ENCODE measurements at places on chromosomes 12 and 14.

- DNase-seq = peak; percentile 63
These were observed 618 bp downstream of the SEC23A start for GRCh38 chr14:39102265-39102968.

DNA sequence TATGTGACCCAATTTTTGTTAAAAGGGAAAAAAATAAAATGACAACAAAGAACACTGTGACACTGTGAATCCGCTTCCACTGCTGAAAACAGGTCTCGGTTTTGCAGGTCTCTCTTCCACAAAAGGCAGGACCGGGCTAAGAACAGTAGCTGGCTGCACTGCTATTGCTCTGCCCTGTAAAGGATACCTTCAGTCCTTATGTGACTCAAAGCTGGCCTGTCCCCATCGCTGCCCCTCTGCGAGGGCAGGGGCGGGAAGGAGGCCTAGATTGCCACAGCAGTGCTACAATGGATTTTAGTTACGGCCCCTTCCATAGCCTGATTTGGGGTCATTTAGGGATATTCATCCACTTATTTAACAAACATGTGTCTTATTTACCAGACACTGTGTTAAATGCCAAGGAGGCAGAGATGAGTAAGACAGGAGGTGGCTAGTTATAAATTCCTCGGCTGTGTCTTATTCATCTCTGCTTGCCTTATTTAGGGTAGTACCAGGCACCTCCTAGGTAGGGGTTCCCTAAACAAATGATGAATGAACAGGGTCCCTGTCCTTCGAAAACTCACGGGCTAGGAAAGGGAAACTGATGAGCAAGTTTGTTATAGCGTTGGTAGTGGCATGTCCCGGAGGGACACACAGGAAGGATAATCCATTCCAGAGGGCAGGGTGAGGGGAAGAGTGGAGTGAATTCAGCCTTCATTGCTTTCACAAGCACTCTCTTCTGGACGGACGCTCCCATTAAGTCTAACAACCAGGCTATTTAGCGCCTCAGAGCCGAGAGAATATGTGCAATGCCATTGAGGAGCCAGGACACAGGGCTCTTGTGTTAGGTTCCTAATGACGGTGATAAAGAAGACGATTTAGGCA is 73.3 kb downstream of the EID3 start:
- no peak for DNase-seq

GRCh38 chr14:23929822-23930294 is 23.7 kb upstream of the DHRS4 start:
- peak; percentile 64 for DNase-seq

DNA sequence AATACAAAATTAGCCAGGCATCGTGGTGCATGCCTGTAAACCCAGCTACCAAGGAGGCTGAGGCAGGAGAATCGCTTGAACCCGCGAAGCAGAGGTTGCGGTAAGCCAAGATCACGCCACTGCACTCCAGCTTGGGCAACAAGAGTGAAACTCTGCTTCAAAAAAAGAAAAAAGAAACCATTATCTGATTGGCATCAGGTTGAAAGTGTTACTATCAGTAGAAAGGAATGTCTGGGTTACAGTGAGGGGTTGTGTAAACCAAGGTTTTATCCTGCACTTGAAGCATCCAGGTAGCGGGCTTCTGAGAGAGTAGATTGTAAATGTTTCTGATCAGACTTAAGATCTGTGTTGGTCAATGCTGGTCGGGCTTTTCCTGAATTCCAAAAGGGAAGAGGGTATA is 14.1 kb upstream of the OXA1L start:
- DNase-seq = no peak

DNA sequence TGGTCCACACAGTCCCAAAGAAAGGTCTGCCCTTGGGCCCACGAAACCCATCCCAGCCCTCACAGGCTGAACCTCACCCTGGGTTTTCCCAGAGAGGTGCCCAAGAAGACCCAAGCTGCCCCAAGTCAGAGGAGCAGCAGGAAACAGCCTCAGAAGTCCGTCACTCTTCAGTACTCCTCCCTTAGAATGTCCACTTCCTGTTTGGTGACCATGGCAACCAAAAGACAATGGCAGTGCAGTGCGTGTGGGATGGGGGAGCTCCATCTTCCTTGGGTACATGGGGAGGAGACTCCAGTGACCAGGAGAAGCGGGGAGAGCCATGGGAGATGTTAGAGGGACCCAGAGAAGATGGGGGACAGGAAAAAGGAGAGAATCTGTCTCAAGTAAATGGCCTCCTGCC is 11.3 kb downstream of the SELPLG start:
- no peak for DNase-seq

GRCh38 chr12:34403706-34404376 is 381.5 kb downstream of the ALG10 start:
- no peak for DNase-seq

DNA sequence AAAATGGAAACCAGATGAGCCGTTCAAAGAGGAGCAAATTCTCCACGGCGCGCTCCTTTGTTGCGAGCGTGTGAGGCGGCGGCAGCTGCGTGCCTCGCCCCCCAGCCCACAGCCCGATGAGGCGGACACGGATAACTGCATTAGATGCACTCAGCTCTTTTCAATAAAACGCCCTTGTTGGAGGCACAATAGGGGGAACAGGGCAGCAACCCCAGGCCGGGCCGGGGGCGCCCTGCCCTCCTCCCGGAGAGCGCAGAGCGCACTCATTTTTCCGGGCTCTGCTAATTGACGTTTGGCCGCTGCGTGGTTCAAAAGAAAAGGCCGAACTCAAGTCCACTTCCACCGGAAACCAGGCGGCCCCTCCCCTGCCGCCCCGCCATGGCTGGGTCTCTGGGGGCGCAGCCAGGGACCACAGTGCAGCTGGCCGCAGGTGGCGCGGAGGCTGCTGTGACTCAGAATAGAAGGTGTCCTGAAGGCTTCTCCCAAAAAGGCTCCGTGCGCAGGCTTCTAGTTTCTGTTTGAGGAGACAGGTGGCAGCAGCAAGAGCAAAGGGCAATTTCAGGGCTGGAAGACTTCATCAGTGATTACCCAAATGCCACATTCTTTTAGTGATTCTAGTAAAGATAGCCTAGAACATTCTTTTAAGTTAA is 29.0 kb upstream of the SMOC1 start:
- DNase-seq = no peak

DNA sequence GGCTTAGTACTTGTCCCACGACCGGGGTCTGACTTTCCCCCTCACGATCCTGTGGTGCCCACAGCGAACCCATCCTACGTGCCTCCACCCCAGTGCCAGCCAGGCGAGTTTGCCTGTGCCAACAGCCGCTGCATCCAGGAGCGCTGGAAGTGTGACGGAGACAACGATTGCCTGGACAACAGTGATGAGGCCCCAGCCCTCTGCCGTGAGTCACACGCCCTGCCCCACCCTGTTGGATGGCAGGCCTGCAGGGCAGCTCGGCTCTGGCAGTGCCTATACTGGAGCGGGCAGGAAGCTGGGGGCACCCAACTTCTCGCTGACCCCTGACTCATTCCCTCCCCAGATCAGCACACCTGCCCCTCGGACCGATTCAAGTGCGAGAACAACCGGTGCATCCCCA is 18.3 kb upstream of the LRP1-AS start:
- no peak for DNase-seq

GRCh38 chr14:23567186-23568020 is at the start of gene AP1G2:
Gene AP1G2 (minus strand): TSS chr14:23567791. CDS start chr14:23567314, 477 bp downstream.
- DNase-seq = peak; percentile 73

- DNase-seq = no peak
These were observed 36.3 kb downstream of the RIN3 start for GRCh38 chr14:92549859-92550230.

GRCh38 chr12:91040096-91040755 is 17.6 kb downstream of the KERA start:
- no peak for DNase-seq

GRCh38 chr12:64724201-64724745 is 34.9 kb downstream of the GNS start:
- DNase-seq = no peak

- no peak for DNase-seq
These were observed 163.4 kb downstream of the GARIN6 start for GRCh38 chr12:99810718-99811593.

GRCh38 chr12:48189331-48190125 is 6.1 kb downstream of the CCDC184 start:
- DNase-seq = peak; percentile 82

DNA sequence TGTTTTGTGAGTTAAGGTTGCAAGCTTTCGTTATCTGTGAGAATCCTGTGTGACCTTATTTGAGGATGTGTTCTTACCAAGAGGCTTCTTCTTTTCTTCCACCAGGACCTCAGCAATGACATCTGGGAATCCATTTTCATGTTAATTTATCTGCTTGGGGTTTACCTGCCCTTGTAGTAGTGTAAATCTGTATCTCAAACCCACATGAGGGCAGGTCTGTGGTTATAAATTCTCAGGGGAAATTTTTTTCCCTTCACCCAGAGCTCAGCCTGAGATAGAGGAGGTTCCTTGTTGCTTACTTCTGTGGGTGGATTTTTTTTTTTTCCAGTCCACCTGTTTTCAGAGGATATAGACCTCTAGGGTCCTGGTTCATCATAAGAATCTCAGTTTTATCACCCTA is 70.8 kb downstream of the AKAP6 start:
- DNase-seq = no peak
